ENCODE measurements at places on chromosomes 16 and 17.
A peak's percentile ranks its signal among the peaks of the same experiment; 100 is the strongest.

DNA sequence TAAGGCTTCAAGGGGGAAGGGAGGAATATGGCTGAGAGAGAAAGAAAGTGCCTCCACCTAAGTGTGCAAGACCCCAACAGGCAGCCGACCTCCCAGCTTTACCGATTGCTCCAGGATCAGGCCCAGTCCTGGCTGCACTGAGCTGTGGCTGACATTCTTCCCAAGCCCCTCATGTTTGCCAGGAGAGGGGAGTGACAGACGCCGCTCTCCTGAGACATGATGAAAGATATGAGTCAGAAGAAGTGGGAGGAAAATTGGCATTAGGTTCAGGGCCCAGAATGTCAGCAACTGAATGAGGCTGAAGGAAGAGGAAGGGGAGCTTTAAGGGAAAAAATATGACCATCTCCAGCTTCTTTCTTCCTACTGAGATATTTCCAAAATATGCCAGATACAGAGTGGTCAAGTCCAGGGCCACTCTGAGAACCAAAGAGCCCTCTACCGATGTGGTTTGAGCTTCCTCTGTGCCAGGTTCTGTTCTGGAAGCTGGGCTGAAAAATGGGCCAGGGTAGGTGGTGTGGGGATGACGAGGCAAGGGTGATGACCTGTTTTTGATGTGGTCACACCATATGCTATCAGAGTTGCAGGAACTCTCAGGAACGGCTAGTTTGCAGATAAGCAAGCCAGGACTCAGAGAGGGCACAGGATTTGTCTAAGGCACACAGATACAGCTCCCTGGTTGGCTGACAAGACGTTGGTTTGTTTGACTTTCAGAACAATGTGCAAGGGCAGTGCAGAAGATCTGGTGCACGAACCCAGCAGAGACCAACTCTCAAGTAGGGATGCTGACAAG, 176.7 kb downstream of the SOX9 start:
- no peak for DNase-seq

GRCh38 chr17:9218064-9218635, 196.8 kb downstream of the NTN1 start:
- no peak for DNase-seq

DNA sequence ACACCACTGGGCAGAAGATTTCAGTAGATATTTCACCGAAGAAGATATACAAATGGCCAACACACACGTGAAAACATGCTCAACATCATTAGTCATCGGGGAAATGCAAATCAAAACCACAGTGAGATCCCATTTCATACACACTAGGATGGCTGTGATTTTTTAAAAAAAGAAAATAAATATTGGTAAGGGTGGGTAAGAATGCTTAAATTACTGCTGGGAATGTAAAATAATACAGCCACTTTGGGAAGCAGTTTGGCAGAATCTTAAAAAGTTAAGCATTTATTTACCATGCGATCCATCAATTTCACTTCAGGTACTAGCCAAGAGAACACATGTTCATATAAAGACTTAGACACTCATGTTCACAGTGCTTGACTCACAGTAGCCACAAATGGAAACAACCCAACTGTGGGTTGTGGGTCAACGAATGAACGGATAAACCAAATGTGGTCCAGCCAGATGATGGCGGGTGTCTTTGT, 6.5 kb upstream of the C16orf74 start:
- no peak for DNase-seq

DNA sequence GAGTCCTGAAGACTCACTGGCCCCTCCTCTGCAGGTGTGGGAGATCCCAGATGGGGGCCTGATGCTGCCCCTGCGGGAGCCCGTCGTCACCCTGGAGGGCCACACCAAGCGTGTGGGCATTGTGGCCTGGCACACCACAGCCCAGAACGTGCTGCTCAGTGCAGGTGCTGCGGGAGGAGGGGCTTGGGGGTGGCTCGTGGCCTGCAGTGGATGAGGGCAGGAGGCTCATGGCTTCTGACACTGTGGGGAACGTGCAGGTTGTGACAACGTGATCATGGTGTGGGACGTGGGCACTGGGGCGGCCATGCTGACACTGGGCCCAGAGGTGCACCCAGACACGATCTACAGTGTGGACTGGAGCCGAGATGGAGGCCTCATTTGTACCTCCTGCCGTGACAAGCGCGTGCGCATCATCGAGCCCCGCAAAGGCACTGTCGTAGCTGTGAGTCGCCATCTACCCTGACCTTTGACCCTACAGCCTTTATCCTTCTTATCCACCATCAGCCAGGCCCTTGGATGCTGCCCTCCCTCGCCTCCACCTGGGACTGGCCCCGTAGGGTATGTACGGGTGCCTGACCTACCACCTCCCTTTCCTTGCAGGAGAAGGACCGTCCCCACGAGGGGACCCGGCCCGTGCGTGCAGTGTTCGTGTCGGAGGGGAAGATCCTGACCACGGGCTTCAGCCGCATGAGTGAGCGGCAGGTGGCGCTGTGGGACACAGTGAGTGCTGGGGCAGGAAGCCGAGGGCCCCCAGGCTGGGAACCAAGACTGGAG, 3.6 kb downstream of the CORO1A start:
- DNase-seq, result peak; percentile 89

- DNase-seq, result no peak
Measured at GRCh38 chr17:18382441-18383078, 5.0 kb downstream of the EVPLL start.

GRCh38 chr17:5133311-5133710, 17.5 kb downstream of the USP6 start:
- no peak for DNase-seq

DNA sequence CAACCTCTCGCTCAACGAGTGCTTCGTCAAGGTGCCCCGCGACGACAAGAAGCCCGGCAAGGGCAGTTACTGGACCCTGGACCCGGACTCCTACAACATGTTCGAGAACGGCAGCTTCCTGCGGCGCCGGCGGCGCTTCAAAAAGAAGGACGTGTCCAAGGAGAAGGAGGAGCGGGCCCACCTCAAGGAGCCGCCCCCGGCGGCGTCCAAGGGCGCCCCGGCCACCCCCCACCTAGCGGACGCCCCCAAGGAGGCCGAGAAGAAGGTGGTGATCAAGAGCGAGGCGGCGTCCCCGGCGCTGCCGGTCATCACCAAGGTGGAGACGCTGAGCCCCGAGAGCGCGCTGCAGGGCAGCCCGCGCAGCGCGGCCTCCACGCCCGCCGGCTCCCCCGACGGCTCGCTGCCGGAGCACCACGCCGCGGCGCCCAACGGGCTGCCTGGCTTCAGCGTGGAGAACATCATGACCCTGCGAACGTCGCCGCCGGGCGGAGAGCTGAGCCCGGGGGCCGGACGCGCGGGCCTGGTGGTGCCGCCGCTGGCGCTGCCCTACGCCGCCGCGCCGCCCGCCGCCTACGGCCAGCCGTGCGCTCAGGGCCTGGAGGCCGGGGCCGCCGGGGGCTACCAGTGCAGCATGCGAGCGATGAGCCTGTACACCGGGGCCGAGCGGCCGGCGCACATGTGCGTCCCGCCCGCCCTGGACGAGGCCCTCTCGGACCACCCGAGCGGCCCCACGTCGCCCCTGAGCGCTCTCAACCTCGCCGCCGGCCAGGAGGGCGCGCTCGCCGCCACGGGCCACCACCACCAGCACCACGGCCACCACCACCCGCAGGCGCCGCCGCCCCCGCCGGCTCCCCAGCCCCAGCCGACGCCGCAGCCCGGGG, 1.3 kb downstream of the FOXC2 start:
- DNase-seq, result no peak

DNA sequence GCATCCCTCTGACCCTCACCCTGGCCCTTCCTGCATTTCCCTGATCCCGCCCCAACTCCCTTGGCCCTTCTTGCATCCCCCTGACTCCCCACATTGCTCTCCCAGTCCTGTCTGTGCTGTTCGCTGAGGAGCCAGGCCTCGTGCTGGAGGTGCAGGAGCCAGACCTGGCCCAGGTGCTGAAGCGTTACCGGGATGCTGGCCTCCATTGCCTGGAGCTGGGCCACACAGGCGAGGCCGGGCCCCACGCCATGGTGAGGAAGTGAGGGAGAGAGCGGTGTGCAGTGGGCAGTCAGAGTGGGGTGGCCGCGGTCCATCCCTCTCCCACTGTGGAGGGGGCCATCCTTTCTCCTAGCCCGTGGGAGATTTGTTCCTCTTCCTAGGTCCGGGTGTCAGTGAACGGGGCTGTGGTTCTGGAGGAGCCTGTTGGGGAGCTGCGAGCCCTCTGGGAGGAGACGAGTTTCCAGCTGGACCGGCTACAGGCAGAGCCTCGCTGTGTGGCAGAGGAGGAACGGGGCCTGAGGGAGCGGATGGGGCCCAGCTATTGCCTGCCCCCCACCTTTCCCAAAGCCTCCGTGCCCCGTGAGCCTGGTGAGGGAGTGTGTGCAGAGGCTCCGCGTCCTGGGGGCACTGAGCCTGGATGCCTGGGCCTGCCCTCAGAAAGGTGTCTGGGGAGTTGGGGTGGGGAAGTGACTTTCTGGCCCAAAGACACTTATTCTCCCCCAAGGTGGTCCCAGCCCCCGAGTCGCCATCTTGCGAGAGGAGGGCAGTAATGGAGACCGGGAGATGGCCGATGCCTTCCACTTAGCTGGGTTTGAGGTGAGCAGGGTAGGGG, 17.8 kb downstream of the PFAS start:
- no peak for DNase-seq

GRCh38 chr17:47295874-47296255, 27.9 kb upstream of the EFCAB13 start:
- no peak for DNase-seq

DNA sequence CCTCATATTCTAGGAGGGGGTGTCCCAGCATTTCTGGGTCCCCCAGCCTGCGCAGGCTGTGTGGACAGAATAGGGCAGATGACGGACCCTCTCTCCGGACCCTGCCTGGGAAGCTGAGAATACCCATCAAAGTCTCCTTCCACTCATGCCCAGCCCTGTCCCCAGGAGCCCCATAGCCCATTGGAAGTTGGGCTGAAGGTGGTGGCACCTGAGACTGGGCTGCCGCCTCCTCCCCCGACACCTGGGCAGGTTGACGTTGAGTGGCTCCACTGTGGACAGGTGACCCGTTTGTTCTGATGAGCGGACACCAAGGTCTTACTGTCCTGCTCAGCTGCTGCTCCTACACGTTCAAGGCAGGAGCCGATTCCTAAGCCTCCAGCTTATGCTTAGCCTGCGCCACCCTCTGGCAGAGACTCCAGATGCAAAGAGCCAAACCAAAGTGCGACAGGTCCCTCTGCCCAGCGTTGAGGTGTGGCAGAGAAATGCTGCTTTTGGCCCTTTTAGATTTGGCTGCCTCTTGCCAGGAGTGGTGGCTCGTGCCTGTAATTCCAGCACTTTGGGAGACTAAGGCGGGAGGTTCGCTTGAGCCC, 11.6 kb downstream of the STH start:
- no peak for DNase-seq

DNA sequence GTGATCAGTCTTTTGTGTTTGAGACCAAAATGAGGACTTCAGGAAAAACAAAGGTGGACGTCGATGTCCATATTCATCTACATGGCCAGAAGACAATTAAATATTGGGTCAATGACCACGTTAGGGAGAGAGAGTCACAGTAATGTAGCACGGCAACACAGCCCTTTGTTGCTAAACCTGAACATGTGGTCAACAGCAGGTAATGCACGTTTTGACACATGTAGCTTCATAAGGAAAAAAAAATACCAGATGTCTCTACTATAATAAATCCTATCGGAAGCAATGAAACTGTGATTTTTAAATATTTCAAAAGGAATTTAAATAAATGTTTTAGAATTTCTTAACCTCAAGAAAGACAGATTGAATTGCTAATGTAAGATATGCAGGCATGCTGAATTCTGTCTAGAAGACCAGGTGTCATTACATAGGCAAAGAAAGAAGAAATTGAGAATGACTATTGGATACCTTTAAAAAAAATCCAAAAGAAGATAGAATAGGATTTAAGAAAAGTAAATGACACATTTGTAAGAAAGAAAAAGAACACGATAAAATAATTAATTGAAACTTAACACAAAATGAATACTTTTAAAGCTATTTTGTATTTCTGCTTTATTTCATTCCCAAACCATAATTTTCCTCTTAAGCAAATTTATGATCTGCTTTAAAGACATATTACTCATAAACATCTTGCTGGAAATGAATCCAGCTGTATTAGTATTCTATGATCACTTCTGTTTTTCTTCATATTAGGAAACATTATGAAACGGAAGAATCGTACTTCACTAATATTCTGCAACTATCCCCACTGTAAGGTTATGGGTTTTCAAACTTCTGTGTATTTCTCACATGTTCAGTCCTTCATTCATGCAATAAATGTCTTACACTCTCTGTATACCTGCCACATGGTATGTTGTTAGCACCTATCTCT, 30.1 kb downstream of the ABCA8 start:
- no peak for DNase-seq

DNA sequence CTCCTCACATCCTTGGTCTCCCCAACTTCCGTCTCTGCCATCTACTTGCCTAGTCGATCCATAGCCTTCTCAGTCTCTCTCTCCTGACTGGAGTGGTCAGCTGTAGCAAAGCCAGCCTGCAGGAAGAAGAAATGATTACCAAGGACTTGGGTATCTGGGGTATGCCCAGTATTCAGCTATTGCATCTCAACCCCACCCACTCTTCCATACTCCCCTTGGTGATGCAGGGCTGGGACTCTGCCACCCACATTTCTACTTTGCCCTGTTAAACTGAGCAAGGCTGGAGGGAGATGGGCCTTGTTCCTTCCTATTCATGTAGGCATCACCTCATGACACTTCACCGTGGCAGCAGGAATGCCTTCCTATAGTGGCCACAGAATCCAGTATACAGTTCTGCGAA, 2.3 kb downstream of the COPRS start:
- no peak for DNase-seq

DNA sequence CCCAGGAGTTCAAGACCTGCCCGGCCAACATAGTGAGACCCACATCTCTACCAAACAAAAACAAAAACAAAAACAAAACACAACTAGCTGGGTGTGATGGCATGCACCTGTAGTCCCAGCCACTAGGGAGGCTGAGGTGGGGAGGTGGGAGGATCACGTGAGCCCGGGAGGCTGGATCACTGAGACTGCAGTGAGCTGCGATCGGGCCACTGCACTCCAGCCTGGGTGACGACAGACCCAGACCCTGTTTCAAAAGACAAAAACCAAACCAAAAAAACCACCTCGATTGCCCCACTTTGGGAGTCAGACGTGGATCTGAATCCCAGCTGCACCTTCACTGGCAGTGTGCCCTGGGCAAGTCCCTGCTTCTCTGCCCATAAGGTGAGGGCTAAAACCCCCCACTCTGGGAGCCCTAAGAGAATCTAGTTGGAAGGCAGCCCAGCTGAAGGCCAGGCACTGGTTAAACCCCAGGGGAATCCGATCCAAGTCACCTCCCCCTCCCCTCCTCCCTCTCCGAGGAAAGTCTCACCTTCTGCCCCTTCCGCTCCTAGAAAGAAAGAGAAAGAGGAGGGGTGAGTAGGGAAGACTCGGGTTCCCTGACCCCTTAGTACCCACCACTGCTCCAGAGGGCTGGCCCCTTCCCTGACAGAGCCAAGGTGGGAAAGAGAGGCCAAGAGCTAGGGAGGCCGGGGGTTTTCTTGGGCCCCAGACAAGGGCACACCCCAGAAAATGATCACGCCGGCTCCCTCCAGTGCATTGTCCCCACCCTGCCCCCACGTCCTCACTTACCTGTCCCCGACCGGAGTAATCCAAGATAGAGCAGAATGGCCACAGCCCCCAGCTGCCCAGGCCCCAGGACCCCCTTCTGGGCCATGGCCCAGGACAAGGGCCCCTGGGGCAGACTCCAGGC, 647 bp downstream of the PRSS8 start:
- no peak for DNase-seq

- no peak for DNase-seq
Measured at GRCh38 chr16:73028263-73028662, 19.7 kb downstream of the ZFHX3 start.
